ENCODE measurements at places on chromosomes 13 and 19.

DNA sequence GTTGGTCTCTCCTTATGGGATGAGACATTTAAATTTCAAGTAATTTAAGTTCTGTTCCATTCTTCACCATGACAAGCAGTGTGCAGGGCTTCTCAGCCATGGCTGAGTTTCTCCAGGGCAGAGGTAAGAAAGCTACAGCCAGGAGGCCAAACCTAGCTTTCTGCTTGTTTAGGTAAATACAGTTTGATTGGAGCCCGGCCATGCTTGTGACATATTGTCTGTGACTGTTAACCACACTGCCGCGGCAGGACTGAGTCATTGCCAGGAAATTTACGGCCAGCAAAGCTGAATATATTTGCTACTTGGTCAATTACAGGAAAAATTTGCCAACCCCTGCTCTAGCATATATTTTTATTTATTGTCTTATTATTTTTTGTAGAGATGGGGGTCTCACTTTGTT is 10.7 kb downstream of the NLRP8 start:
- no peak for DNase-seq

DNA sequence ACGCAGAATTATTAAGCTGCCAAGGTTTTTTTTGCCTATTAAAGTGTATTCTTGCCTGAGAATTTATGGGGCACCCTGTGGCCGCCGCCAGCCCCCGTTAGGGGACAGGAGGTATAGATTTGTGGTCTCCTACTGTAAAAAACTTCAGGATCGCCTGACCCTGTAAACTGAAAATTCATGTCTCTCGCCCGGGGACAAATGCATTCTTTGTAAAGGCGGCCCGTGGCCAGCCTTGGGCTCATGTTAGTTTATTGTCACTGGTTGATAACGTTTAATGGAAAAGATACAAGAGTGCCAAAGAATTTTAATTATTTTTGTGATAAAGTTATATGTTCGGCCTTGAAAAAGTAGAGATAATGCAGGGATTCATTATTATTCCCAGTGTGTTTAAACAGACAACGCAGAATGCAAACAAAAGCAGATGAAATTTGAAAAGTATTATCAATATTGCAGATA is 141.7 kb downstream of the URI1 start:
- no peak for DNase-seq

GRCh38 chr13:51848674-51849073 is 3.7 kb upstream of the TMEM272 start:
- no peak for DNase-seq

DNA sequence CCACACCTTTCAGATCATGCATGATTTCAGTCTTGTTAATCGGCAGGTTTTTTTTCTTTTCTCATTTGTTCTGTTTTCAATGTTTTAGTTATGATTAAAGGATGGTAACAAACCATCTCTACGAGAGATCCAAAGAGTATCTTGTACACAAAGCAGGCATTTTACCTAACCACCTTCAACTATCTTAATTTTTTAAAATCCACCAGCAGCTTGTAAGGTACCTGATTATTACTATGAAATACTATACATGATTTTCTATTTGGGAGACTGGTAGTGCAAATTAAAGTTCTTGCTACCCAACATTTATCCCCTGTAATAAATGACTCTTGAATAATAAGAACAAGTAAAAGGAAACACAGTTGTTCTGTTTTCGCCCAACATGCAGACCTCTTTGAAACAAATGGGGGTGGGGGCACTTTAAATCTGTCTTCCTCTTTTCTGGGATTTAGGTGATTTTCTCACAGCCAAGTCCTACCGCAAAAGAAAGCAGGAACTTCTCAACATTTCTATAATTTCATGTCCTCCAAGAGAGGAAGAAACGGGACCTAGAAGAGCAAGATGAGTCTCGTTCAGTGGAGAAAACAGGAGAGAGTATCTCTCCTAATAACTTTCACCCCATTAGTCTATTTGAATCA is 3.6 kb downstream of the POU4F1 start:
- DNase-seq = no peak

GRCh38 chr19:28868836-28869235 is 344.1 kb downstream of the UQCRFS1 start:
- DNase-seq = no peak

- no peak for DNase-seq
Measured at GRCh38 chr19:49229416-49229815, 71.8 kb downstream of the TRPM4 start.

- DNase-seq = no peak
Measured at GRCh38 chr19:16070366-16070990, 5.8 kb upstream of the TPM4 start.

DNA sequence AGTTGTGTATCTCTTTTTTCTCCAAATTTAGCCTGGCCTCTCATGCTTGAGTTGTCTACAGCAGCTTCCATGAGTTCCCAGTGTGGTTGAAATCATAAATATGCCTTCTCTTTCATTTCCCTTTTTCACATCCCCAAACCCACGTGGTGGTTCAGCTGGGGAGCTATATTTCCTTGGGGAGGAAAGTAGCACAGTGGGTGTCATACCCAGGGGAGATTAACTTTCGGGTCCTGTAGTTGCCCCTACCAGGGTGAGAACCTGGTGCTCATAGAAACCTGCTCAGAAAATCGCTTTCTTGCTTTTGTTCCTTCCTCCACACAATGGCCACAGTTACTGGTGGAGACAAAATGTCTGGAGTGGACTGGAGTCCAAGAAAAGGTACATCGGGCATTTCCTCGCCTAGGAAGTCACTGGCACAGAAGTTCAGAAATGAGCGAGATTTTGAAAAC is 7.0 kb upstream of the LILRA4 start:
- DNase-seq = no peak

GRCh38 chr13:70856711-70857110 is 748.5 kb upstream of the KLHL1 start:
- no peak for DNase-seq

DNA sequence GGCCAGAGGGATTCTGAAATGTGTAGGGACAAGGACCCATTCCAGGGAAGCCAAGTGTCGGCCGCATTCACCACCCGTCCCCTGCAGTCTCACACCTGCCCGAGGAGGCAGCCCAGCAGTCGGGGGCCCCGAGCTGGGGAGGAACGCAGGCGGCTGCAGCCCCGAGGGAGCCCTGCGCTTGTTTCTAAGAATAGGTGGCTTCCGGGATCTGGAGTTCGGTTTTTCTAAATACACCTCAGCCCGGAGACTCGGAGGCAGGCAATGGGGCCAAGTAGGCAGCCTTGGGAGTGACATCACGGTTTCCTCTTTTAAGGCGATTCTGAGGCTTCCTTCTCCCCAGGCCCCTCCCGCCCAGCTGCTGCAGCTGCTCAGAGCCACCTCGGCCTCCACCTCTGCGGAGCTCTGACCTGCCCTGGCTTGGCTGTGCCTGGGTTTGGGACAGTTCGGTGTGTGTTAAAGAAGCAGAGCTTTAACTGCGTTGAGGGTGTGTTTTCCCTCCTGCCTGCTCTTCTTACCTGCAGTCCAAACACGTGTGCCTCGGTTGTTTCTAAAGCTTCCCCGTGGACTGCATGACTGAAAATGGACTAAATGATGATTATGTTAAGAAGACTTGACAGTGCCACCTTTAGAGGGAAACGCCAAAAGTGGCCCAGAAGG is 80.5 kb downstream of the COL4A2 start:
- DNase-seq = no peak

- DNase-seq = no peak
Measured at GRCh38 chr13:112962911-112963625, 5.9 kb upstream of the MCF2L start.

GRCh38 chr19:4327877-4328242 is 10.8 kb downstream of the STAP2 start:
- DNase-seq = no peak

DNA sequence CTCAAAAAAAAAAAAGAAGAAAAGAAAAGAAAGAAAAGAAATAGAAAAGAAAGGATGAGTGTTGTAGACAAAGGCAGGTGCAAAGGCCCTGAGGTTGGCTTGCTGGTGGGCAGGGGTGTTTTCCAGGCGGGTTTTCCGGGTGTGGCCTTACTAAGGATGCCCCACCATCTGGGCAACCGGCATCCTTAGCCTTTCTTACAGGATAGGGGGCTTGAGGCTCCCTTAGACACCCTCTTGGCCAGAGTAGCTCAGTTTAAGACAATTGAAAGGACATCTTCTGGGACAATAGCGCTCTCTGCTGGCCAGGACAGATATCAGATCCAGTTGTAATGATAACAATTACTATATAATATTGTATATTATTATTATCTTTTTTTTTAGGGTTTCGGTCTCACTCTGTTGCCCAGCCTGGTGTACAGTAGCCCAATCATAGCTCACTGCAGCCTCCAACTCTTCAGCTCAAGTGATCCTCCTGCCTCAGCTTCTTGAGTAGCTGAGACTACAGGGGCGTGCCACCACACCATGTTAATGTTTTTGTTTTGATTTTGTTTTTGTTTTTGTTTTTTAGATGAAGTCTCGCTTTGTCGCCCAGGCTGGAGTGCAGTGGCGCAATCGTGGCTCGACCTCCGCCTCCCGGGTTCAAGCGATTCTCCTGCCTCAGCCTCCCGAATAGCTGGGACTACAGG is 1.4 kb upstream of the QTRT1 start:
- DNase-seq = peak; percentile 45

DNA sequence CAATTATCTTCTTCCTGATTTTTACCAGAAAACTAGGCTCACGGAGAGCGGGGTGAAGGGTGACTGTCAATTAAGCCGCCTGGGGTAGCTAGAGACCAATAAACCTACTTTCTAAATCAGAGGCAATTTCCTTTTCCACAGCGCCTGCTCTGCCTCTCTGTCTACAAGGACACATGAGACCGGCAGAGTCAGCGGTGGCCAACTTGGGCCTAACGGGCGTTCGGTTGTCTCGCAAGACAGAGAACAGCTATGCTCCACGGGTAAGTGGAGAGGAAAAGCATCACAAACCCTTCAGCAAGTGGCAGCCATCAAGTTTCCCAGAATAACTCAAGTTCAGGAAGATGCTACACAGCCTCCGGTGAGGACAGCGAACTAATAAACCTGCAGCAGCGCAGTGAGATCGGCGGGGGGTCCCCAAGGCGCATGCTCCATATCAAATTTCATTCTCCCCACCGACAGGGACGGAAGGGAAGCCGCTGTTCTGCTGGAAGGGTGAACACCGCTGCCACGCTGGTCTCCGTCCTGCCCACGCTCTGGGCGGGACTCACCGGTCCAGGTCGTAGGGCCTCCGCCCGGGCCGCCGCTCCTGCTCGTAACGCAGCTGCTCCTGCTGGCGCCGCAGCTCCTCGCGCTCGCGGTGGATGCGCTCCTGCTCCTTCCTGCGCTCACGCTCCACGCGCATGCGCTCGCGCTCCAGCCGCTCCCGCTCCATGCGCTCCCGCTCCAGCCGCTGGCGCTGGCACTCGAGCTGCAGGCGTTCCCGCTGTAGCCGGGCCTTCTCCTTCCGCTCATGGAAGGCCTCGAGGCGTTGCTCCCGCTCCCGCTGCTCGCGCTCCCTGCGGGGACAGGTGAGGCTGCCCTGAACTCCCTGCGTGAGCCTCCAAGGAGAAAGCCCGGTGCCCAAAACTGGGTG is 25.8 kb upstream of the TINCR start:
- DNase-seq = no peak

GRCh38 chr13:33751151-33751550 is 66.8 kb upstream of the RFC3 start:
- DNase-seq = no peak

DNA sequence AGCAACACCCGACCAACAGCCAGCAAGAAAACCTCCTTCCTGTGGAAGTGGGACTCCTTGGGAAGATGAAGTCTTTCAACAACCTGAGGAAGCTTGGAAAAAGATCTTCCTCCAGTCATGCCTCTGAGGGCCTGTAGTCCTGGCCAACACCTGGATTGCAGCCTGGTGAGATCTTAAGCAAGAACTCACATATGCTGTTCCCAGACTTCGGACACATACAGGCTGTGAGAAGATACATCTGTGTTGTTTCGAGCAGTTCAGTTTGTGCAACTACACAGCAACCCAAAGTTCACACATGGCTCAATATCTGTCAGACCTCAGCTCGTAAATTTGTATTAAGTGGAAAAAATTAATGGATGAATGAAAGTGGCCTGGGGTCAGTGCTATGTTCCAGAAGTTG is 65.1 kb upstream of the UBAC2 start:
- no peak for DNase-seq

- DNase-seq = no peak
Measured at GRCh38 chr19:14559916-14560775, 11.7 kb downstream of the NDUFB7 start.

- DNase-seq = no peak
Measured at GRCh38 chr13:36190771-36191170, 23.6 kb downstream of the SOHLH2 start.

DNA sequence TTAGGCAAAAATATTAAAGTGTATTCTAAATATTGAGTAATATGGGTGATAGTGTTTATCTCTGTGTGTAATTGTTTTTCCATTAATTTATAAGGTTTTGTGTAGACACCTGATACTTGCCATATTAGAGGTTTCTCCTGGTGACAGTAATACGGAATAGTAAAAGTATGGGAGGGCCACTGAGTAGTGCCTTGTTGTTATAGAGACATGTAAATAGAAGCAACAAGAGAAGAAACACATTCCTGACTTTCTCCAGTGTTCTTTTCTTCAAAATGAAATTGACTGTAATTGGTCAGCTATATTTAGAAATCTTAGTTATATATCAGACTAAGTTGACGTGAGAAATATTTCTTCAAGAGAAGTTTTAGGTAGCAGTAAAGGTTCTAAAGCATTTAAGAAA is 18.5 kb downstream of the RNASEH2B start:
- DNase-seq = no peak

- DNase-seq = no peak
Measured at GRCh38 chr19:41799444-41800000, 3.1 kb downstream of the CEACAM3 start.

DNA sequence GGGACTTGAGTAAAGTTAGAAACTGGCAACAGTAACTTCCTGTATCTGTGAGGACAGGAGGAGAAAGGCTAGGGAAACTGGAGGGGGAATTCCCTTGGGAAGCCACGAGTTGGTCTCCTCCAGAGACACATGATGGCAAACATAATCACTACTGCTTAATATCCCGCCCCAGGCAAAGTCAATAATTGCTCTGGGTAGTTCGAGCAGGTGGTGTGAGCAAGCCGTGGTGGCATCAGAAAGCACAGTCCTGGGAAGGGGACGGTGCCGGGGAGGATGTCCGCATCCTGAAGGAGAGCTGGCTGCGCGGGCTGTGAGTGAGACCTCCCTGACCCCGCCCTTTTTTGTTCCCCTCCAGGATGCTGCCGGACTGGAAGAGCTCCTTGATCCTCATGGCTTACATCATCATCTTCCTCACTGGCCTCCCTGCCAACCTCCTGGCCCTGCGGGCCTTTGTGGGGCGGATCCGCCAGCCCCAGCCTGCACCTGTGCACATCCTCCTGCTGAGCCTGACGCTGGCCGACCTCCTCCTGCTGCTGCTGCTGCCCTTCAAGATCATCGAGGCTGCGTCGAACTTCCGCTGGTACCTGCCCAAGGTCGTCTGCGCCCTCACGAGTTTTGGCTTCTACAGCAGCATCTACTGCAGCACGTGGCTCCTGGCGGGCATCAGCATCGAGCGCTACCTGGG is 1.4 kb downstream of the FFAR2 start:
- no peak for DNase-seq

Measured in NCI-H774 (cell line).